ENCODE measurements at places on chromosomes 3 and 15.

- no peak for DNase-seq
Observed at GRCh38 chr3:124261306-124261705, 269.4 kb upstream of the ROPN1 start.

GRCh38 chr3:184154885-184155643, at the start of gene DVL3:
Gene DVL3 (plus strand): TSS chr3:184155377. CDS start chr3:184155636, 259 bp downstream.
- no peak for DNase-seq

DNA sequence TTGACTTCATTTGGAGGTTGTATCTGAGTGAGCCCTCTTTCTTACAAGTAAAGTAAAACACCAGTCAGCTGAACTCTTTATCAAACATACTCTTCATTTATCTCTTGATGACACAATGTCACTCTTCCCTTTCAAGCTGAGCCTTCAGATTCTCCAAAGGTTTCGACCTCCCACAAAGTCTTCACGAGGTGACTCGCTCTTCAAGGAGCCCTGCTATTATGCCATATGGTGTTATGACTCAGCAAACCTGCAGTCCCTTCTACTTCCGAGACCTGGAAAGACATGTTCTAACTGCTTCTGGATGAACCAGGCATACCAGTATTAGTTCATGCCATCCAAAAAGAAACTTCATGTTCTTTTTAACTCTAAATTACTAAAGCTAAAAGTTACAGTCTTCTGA, 23.1 kb downstream of the AADAC start:
- DNase-seq, result no peak

DNA sequence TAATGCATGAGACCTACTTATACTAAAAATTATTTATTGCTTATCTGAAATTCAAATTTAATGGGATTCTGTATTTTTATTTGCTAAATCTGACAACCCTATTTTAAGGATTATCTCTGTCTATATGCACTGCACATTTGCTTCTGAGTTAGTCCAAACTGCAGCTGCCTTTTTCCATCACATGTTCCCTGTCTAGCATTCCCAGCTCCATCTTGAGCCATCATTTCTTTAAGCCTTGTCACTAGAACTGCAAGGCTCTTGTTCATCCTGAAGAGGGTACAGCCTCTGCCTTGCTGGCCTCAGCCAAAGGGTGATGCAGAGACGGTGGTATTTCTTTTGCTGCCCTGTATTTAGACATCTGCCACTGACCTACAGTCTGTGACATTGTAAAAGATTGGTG, 125.8 kb upstream of the STT3B start:
- no peak for DNase-seq

DNA sequence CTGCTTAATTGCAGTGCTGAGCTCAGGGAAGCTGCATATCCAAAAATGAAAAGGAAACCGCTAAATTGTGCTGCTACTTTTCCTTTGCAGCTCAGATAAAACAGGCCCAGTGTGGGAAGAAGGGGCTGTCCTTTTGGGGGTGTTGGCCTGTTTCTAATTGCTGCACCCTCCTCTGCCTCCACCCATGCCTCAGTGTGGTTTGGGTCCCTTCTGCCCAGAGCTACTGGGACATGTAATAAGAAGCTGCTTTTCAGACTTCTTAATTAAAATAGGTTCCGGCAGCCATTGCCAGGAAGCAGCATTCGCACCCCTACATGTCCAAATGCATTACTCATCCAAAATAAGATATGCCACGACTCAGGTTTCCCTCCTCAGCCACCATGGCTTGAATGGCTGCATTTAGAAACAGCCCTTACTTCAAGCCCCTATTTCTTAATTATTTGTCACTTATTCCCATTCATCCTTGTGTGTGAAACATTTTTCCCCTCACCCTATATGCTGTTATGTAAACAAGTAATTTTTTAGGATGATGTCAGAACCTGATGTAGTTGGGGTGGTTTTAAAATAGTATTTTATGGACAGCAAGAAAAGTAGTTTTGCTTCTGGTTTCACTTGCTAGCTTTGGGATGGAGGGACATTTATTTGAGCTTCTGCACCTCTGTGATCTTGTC, 235.9 kb upstream of the CTDSPL start:
- no peak for DNase-seq

GRCh38 chr3:145971186-145971585, 189.8 kb downstream of the PLOD2 start:
- no peak for DNase-seq

DNA sequence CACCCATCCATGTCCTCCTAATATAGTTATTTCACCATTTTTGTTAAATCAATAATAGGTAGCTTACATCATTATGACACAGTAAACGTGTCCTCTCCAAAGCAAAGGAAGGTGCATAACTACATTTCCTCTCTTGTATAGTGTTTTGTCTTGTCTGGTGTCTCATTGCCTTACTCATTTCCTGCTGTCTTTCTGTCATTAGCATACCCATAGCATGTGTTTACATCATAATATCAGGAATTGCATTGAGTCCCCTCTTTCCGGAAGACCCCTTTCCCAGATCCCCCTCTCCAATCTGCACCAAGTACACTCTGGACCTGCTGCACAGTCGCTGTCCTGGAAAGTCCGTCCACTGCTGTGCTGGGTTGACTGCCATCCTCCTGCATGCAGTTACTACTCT, 47.9 kb downstream of the SOX14 start:
- DNase-seq, result no peak

- DNase-seq, result no peak
Observed at GRCh38 chr3:136772709-136773108, 20.5 kb upstream of the STAG1 start.

DNA sequence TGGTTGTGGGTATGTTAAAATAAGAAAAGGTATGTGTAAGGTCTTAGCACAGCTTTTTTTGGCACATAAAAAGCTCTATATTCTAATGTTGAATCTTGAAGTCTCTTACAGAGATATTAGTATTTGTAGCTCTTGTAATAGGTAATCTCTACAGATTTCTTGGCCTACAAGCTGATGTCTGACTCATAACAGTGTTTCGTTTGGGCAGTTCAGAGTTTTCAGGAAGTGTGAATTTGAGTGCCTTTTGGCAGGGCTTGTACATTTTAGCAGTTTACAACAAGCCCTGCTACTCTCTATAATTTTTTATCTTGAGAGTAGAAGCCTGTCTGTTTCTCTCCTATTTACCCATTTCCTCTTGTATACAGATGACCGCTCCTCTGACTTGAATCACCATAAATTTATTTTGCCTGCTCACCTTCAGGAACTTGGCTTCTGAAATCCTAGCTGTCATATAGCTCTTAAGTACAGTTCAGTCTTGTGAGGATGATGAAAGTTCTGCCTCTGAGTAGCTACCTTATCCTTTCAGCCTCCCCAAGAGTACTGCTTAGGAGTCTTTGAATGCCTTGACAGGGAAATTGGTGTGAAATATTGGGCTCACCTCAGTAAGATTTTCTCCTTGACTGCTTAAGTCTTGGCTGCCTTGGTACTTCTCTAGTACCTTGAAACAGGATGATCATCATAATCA, 419.9 kb upstream of the RARB start:
- DNase-seq, result no peak

- no peak for DNase-seq
Observed at GRCh38 chr15:99732751-99733267, 428 bp downstream of the LYSMD4 start.

- no peak for DNase-seq
Observed at GRCh38 chr3:48989126-48989795, 780 bp upstream of the P4HTM start.

- DNase-seq, result no peak
Observed at GRCh38 chr3:5197470-5198312, 10.2 kb downstream of the EDEM1 start.

DNA sequence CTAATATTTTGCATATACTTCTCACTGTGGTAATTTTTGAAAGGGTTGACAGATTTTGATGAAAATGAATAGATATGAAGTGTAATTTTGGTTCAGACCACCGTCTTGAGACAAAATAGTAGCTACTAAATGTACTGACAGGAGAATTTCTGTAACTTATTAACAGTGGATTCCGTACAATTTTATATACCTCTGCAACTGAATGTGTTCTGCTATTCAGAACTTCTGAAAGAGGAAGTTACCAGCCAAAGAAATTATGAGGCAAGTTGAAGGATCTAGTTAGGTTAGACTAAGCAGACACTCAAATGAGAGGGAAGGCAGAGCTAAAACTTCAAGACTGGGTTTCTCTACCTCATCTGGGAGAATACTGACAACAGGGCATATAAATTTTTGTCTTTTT, 29.4 kb downstream of the GAP43 start:
- DNase-seq, result no peak

DNA sequence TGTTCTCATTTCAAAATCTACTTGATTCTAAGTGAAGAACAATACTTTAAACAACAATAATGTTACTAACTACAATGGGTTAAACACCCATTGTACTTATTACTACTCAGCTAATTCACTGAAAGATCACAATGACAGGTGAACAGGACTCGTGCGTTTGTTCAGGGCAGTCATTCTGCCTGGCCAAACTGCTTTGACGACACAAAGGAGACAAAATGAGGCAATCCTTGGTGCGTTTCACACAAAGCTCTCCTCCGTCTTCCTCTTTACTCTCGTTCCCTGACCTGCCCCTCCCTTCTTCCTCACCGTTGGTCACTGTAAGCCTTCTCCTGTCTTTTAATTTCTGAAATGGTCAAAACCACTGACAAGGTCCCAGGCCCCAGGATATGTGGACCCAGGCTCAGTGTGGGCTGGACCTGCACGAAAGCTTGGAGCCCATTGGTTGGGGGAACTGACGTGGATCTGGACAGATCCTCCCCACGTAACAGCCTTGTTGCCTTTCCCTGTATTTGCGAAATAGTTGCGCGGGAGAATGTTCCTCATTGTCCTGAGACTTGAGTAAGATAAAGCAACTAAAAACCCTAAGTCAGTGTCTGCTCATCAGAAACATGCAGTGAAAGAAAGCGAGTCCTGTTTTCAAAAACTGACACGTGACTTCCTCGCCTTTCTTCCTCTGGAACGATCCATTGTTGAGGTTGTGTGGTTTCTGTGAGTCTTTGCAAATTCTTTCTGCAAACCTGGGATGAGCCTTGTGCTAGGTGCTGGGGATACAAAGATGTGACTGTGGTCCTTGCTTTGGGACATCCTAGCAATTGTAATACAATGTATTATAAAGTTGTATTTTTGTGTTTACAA, 147.1 kb upstream of the RGMA start:
- no peak for DNase-seq

DNA sequence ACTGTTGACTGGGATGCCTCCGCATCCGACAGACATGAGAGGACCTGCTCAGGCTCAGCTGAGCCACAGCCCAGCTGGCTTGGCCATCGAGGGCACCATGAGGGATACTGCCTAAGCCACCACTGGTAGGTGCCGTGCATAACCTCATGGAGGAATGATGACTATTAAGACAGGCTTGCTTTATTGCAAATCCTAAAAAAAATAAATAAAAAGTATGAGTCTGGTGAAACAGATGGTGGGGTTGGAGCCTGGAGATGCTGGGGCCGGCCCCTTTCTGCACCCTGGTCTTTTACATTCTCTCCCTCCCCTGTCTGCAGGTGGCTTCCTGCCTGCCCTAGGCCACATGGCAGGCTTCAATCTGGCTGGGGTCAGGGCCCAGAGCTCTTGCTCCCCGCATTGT, 24.0 kb upstream of the RAD18 start:
- no peak for DNase-seq

DNA sequence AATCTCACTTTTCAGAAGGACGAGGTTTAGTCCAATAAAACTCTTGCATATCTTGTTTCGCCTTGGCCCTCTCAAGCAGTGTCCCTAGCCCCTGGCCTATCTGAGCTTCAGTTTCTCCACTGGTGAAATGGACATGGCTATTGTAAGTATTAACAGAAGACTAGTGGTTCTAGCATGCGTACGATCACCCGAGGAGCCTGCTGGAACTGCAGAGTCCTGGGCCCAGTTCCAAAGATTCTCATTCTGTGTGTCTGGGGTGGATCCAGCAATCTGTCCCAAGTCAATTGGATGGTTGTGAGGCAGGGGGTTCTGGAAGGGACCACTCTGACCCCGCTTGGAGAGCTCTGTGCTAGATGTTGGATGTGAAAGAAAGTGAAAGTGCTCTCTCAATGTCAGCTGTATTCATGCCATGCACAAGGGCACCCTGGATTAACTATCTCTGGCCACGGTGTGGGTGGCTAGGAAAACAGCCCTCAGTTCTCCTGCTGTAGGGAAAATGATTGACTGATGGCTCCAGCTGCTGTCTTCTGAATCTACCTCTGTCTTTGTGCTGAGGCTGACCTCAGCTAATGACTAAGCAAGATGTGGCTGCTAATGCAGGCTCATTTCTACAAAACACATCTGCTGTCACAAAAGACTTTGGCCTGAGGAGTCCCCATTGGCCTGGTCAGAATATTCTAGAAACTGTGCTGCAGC, 1.9 kb upstream of the PLA1A start:
- DNase-seq, result no peak

DNA sequence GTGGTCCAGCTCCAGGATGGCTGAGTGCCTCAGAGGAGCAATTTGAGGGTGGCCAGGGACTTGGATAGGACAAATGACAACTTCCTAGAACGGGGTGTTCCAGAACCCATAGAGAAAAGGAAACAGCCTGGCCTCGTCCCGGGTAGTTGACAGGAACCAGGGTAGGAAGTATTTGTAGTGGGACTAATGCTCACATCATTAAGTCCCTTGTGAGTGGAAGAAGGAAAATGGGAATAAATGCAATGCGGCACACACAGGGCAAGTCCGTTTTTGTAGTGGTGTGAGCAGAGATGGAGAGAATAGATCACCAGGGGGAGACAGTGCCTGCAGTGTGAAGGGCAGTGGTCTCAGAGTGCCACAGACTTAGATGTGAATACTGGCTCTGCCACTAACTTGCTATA, 19.6 kb downstream of the TIMP4 start:
- no peak for DNase-seq

- DNase-seq, result no peak
Observed at GRCh38 chr3:1216856-1217255, 124.0 kb downstream of the CNTN6 start.

DNA sequence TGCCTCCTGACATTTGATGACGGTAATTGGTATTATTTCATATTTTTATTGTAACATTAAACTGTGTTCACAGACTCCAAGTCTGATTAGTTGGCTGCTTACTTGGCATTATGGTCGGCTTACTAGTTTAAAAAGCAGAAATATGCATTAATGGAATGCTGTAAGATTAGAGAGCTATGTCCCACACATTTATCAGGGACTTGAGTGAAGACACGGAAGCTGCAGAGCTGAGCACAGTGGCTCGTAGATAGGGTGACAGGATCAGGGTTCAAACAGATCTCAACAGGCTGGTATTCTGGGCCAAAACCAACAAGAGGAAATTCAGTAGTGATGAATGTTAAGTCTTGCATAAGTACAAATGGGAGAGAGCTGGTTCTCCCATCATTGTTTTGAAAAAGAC, 113.8 kb downstream of the ADAMTSL3 start:
- DNase-seq, result no peak

DNA sequence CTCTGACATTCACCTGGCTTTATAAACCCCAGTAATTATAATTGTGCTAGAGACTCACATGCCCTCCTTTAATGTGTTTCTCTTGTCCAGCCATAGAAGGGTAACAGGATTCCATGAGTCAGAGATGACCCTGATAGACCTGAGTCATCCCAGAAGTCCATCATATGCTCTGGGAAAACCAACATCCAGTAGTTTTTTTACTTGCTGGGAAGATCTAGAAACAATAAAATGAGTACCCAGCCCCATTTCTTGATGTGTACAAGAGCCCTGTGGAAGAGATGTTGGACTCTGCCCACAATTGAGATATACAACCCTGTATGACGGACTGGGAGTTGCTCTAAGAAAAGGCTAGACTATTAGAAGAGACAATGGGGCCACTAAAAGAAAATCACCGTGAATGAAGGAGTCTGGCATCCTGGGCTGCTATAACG, 22.4 kb upstream of the THUMPD3 start:
- DNase-seq, result no peak

- no peak for DNase-seq
Observed at GRCh38 chr15:79088426-79089205, 2.0 kb downstream of the RASGRF1 start.

GRCh38 chr15:35206060-35206675, 121.1 kb upstream of the NANOGP8 start:
- no peak for DNase-seq

All from NCI-H1048 (cell line).